Dorsolateral prefrontal cortex (tissue), 122 donors: ENCODE measurements at places on chromosomes 4 and X. TPM values are rescaled to one million over a fixed set of nuclear protein-coding genes. Genes with fewer than 3 reads are reported as not detected.

CSN2 gene
- not detected for total RNA-seq

GRCh38 chr4:167222099-167222498 is 12.2 kb downstream of the SPOCK3 start:
- DNase-seq = no peak

- no peak for DNase-seq
These were observed 35.4 kb upstream of the CRMP1 start for GRCh38 chr4:5928274-5928673.

- DNase-seq = peak; percentile 8
These were observed 28.0 kb downstream of the DMD start for GRCh38 chrX:33183361-33183760.

DNA sequence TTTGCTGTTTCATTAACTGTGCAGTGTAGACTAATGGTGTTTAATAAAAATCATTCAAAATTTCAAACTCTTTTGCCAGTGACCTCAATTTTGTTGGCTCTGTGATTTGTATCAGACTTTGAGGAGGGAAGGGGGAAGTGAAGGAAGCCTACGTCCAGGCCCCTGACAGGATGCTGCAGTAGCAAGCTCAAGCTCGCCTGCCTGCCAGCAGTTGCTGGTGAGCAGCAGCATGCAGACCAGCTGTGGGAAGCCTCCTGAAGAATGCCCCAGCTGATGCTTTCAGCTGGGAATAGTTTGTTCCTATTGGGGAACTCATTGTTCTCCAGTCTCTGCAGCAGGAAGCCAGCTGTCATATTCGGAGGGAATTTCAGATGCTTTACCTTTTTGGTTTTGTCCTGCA is 495.2 kb downstream of the AFF2 start:
- DNase-seq = no peak

DNA sequence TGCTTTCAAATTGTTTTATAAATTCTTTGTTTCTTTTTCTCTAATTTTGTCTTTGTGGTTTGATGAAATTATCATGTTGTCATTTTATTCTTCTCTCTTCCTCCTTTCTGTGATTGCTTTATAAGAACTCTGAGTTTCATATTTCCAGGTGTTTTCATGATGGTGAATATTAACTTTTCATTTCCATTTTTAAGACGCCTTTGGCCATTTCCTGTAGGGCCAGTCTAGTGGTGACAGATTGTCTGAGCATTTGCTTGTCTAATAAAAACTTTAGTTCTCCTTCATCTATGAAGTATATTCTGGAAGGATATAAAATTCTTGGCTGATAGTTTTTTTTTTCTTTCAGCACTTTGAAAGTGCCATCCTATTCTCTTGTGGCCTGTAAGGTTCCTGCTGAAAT is 128.1 kb downstream of the FAM13A start:
- no peak for DNase-seq

DNA sequence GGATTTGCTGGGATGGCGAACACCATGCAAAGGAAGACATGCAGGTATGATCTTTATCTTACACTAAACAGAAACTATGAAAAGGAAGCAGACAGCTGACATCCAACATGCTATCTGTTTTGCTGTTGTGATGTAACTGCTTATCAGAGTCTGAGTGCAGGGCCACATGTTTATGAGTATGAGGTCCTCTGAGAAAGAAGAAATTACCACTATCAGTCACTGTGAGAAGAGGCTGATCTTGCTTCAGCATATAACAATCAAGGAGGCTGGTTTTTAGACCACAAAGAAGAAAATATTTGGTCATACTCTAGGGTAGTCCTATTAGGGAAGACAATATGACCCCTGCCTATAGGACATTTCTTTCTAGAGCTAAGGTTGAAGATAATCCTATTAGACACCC is 18.5 kb downstream of the CLGN start:
- no peak for DNase-seq

GRCh38 chr4:36163198-36163597 is 81.1 kb downstream of the ARAP2 start:
- no peak for DNase-seq
